Kidney epithelial cell (primary cell): ENCODE measurements at places on chromosomes 7 and 10. TPM values are rescaled to one million over a fixed set of nuclear protein-coding genes. Genes with fewer than 3 reads are reported as not detected.

DNA sequence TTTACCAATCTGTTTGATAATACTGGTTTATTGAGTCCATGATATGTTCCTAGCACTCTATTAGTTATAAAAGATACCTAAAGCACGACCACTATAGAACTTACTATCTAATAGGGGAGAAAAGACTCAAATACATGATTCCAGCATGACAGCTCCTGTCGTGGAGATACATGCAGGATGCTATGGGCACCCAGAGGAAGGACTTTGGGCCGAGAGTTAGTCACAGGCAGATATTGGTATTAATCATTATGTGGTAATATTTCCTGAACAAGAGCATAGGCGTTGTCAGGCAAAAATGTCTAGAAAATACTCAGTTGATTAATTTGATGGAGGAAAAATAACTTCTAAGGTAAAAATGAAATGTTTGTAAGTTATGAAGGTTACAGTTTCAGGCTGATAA lies 31.8 kb downstream of the CNNM2 start:
- no peak for DNase-seq

- DNase-seq = no peak
Observed at GRCh38 chr10:48880016-48880705, 59.5 kb downstream of the LRRC18 start.

GRCh38 chr10:128046953-128047290 lies 79.3 kb downstream of the MKI67 start:
- no peak for DNase-seq

DNA sequence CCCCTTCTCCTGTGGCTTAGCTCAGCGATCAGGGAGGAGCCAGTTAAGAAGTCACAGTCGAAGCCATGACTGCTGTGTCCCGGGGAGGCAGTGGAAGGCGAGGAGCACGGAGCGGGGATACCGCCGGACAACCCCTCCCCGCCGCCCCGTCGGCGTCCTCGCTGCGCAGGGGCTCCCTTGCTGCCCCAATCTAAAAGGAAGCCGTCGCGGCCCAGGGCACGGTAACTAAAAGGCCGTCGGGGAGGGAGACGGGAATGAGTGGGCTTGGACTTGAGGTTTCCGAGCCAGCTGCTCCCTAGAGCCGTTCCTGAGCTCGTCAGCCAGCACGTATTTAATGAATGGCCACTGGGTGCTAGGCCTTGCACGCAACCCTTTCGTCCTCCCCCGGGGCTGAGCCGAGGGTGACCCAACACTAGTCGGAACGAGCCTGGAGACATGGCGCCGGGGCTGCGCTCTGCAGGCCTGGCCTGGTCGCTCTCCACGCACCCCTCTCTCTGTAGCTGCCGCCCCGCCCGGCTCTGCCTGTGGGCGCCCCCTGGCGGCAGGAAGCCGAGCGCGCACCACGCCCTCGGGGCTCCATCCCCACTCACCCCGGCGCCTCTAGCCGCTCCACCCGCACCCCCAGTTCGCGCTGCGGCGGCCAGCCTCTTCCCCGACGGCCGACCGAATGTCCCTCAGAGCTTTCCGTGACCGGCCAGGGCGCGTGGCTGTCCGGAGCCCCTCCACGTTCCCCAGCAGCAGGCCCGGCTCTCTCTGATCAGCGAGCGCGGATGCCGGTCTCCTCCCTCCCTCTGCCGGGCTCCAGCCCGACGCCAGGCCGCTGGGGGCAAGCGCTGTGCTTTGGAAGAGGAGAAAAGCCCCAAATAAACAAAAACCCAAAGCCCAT lies 29.3 kb upstream of the KCNK18 start:
- DNase-seq = no peak

DNA sequence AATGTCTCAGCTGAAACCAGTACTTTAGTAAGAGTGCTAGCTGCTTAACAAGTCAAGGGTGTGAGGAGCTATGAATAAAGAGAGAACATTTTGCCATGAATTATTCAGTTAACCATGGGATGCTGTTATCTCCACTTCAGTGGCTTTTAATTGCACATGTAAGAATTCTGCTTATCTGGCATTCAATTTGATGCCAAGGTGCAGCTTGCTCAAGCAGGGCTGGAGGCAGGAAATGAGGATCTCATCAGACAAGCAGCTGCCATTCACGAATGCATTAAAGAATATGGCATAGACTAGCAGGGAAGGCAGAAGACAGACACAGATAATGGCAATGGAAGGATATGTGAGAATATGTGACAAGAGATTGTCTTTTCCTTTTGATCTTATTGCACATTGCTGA lies 697.8 kb downstream of the NRG3 start:
- no peak for DNase-seq

PCLO gene
- 4.7 and 7.4 TPM in 2 replicates for total RNA-seq

- no peak for DNase-seq
Observed at GRCh38 chr10:112393341-112393740, 19.4 kb downstream of the ACSL5 start.

- DNase-seq = no peak
Observed at GRCh38 chr10:121378251-121378801, 219.9 kb downstream of the FGFR2 start.

- DNase-seq = no peak
Observed at GRCh38 chr10:133590226-133590969, 25.0 kb upstream of the SYCE1 start.
